PC-9 (cell line): ENCODE measurements at places on chromosomes 16 and 17.

DNA sequence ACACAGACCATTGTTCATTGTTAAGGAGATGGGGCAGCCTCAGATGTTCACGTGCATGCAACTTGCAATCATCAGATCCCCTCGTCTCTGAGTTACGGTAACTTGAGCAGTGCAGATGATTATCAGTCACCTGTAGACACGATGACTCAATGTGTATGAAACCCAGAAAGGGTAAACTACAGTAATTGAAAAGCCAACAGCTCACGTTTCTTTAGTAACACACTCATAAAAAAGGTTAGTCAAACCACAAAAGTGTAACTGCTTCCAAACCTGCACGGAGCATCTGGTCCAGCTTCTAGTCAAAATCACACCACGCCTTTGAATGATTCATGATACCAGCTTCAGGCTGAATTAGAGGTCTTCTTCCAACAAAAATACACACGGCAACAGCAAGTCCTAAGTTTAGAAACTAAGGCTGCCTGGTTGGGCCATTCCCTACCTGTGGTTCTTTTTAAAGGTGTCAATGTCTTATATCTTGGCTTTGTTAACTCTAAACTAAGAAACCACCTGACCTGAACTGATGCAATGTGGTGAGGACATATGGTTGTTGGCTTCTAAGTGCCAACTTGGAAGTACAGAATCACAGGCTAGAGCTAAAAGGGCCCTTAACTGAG, 32.3 kb downstream of the GRB7 start:
- DNase-seq, result peak; percentile 99

DNA sequence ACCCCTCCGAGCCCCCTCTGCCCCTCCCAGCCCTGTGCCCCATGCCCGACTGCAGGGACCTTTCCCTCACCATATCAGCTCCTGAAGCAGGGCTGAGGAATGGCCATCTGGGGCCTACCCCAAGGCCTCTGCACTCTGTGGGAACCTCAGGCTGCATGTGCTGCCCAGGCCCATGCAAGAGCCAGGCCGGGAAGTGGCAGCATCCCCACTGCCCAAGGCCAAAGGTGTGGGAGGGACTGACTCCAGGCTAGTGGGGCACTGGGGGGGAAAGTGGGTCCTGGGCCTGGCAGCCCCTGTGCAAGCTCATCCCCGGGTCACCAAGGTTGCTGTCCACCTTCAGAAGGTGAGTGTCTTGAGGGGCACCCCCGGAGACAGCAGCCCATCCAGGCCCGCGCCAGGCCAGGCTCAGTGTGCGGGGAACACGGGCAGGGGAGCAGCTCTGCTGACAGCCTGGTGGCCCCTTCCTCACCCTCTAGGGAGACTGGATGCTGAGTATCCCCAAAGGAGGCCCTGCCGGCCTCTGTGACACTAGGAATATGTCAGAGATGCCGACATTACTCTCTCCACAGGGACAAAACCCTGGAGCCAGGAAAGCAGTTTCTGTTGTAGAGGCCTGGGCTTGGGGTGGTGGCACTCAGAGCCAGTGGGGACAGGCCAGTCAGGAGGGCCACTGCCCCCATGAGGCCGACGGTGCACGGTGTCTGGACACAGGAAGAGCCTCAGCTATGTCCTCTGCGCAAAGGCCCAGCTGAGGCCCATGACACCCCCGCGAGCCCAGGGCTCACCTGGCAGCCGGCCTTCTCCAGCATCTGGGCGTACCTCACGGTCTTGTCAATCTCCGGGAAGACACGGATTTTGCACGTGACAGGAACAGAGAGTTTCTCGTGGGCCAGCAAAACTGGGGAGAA, 3.3 kb downstream of the DUS1L start:
- no peak for DNase-seq

DNA sequence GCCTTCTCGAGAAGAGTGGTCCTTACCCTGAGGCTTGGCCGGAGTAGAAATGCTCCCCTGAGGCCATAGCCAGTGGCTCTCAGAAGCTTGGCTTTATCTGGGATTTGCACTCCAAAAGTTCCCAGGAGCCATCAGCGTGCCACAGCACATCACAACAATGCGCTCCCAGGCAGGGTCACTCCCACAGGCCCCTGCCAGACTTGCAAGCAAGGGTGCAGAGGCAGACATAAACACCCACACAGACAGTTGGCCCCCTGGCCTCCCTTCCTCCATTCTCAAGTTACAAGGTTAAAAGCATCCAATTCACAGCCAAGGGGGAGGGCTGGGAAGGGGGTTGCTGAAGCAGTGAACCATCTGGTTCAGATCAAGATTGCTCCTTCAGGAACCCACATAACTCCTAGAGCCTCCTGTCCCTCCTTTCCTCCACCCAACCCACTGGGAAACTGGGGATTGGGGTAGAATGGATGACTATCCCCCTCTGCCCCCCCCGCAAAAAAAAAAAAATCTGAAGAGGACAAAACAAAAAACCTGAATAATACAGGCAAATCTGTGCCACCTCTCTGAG, 1.8 kb downstream of the ST3GAL2 start:
- DNase-seq, result no peak

GRCh38 chr17:489758-490329, 137.2 kb upstream of the RPH3AL start:
- no peak for DNase-seq

GRCh38 chr17:51050291-51051033, 70.2 kb downstream of the SPAG9 start:
- DNase-seq, result no peak

DNA sequence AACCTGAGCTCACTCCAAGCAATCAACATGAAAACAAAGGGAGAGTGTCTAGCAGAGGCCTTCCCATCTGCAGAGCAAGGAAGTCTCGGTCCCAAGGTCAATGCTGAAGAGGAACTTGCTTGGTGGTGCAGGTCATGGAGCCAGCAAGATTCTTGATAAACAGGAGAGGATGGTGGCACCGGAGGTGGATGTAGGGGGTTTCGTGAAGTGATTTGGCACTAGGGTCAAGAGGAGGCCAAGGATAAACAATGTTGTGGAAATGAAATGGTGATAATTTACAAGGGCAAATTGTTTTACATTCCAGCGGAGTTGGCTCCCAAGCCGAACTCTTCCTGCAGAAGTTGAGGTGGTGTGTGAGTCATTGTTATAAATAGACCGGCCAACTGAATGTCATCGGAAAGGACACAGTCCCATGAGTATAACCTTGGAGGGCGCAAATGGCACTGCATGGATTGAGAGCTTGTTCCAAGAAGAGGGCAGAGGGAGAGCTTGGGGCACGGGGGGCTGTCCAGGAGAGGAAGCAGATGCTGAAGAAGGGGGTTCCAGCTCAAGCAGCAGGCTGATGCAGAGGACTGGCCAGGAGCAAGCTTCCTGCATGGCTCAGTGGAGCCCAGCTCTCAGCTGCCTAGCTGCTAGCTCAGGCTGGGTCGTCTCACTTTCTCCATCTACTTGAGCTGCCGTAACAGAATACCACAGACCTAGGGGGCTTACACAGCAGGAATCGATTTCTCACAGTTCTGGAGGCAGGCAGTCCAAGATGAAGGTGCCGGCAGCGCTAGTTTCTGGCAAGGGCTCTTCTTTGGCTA, 136.6 kb downstream of the COPRS start:
- DNase-seq, result no peak

DNA sequence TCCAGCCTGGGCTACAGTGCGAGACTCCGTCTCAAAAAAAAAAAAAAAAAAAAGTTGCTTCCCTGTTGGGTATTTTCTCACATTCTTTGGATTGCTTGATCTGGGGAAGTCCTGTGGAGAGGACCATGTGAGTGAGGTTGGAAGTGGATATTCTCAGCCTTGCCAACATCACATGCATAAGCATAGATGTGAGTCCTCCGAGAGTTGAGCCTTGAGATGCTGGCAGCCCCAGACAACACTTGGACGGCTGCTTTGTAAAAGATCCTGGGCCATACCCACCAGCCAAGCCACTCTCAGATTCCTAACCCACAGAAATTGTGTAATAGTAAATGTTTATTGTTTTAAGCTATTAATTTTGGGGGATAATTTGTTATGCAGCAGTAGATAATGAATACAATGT, 1570.0 kb upstream of the GOT2 start:
- no peak for DNase-seq

DNA sequence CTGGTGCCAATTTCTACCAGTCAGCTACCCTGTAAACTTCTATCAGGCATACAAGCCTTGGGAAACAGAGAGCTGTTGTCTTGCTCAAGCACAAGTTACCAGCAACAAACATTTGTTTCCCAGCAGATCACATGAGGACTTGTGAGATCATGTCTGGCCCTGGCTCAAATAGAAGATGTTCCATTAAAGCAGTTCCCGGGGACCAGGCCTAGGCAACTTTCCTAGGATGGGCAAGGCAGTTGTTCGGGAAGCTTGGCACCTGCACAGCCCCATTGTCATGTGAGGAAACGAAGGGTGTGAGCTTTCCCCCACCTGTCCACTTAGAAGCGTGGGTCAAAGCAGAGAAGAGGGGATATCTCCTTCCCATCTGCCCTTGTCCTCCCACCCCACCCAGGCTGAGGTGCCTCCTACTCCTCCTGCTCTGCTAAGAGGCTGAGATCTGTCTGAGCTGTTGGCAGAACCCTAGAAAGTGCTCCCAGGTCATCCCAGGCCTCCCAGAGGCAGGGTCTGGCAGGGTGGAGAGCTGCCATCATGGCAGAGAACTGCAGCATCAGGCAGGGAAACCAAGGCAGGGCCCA, 11.2 kb upstream of the SLC47A2 start:
- DNase-seq, result peak; percentile 54

DNA sequence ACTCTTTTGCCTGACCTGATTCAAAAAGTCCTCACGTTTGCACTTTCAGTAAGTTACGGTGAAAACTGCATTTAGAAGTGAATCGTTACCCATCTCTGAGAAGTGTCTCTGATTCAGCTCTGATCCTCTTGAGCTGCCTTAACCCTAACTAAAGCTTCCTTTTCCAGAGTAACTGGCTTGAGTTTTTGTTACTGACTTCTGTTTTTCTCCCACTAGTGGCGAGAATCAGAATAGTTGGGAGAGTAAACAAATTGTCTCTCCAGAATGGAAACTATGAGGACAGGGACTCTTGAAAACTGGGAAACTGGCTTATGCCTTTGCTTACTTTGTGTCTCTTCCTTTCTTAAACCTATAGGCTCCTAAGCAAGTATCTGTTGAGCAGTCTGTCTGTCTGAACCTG, 31.3 kb upstream of the KPNB1 start:
- DNase-seq, result no peak

GRCh38 chr17:79574108-79574507, 36.7 kb downstream of the RBFOX3 start:
- no peak for DNase-seq

GRCh38 chr17:28710861-28711722, 596 bp downstream of the PROCA1 start:
- DNase-seq, result peak; percentile 95

GRCh38 chr16:27698266-27698665, 148.3 kb downstream of the KATNIP start:
- DNase-seq, result peak; percentile 9

GRCh38 chr16:28573738-28574718, 20.3 kb downstream of the SGF29 start:
- DNase-seq, result no peak
